ENCODE measurements at places on chromosomes 1 and 21. TPM values are rescaled to one million over a fixed set of nuclear protein-coding genes. Genes with fewer than 3 reads are reported as not detected.

Gene KIF14
- total RNA-seq: 0.15 TPM

Gene BRDT
- not detected for total RNA-seq

Gene TCHHL1
- total RNA-seq: not detected

DNA sequence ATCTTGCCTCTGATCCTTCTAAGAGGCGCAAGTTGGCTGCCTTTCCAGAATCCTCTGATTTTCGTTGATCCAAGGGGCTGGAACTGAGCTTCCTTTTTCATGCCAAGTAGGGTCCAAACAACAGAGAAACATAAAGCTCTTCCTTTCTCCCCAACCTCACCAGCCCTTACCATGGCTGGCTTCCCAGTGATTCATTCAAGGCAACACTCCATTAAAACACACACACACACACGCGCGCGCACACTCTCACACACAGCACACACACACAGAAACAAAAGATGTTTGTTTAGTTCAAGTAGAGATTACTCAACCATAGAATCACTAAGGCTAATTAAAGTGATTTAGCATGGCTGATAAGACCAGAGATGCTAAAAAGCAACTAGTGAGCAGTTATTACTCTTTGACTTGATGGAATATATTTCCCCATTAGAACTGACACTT lies 13.0 kb upstream of the GUCA2A start:
- no peak overlapping the region for H3K4me3 ChIP-seq
- no peaks in the 10 kb centered on the region for H3K27me3 ChIP-seq
- H3K27ac ChIP-seq: peak overlapping the region; percentile 25
- H3K4me1 ChIP-seq: no peaks in the 10 kb centered on the region

GRCh38 chr1:199466961-199467360 lies 560.5 kb upstream of the NR5A2 start:
- H3K4me3 ChIP-seq: no peak overlapping the region
- no peaks in the 10 kb centered on the region for H3K27me3 ChIP-seq
- no peak overlapping the region for H3K27ac ChIP-seq
- no peaks in the 10 kb centered on the region for H3K36me3 ChIP-seq
- H3K4me1 ChIP-seq: no peaks in the 10 kb centered on the region
- no peak for DNase-seq

DNA sequence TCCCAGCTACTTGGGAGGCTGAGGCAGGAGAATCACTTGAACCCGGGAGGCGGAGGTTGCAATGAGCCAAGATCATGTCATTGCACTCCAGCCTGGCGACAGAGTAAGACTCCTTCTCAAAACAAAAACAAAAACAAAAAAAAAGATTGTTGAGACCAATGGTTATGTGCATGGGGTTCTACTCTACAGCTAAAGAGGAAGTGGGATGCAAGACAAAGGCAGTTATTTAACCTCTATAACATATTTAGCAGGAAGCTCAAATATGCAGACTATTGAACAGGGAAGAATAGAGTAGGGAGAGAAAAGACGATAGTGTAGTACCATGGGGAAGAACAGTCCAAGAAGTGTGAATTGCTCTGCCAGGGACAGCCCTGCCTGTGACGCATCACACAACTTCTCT lies 227.7 kb downstream of the SMYD3 start:
- no peak for DNase-seq
- no peaks in the 10 kb centered on the region for H3K36me3 ChIP-seq
- no peaks in the 10 kb centered on the region for H3K4me1 ChIP-seq
- no peak overlapping the region for H3K4me3 ChIP-seq
- no peaks in the 10 kb centered on the region for H3K27me3 ChIP-seq
- H3K27ac ChIP-seq: no peak overlapping the region
